ENCODE measurements at places on chromosomes 5 and 9. TPM values are rescaled to one million over a fixed set of nuclear protein-coding genes. Genes with fewer than 3 reads are reported as not detected.

Gene ALDH1A1
- 0.14 TPM for total RNA-seq

DNA sequence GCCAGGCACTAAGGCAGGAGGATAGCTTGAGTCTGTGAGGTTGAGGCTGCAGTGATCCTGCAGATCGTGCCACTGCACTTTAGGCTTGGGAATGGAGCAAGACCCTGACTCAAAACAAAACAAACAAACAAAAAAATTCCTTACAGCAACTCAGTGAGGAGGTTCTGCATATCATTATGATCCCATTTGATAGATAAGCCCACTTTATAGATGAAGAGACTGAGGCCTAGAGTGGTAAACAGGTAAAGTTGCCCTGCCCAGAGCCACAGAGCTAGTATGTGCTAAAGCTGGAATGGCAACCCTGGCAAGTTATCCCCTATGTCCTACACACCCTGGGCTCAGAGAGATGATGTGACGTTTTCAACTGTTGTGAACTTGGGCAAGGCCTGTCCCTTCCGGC, 7.2 kb downstream of the AIF1L start:
- H3K4me1 ChIP-seq: peaks cover 22% of the 10 kb centered on the region
- H3K27me3 ChIP-seq: no peaks in the 10 kb centered on the region
- DNase-seq: no peak
- no peak overlapping the region for H3K4me3 ChIP-seq
- H3K36me3 ChIP-seq: peaks cover 4% of the 10 kb centered on the region
- no peak overlapping the region for H3K27ac ChIP-seq

DNA sequence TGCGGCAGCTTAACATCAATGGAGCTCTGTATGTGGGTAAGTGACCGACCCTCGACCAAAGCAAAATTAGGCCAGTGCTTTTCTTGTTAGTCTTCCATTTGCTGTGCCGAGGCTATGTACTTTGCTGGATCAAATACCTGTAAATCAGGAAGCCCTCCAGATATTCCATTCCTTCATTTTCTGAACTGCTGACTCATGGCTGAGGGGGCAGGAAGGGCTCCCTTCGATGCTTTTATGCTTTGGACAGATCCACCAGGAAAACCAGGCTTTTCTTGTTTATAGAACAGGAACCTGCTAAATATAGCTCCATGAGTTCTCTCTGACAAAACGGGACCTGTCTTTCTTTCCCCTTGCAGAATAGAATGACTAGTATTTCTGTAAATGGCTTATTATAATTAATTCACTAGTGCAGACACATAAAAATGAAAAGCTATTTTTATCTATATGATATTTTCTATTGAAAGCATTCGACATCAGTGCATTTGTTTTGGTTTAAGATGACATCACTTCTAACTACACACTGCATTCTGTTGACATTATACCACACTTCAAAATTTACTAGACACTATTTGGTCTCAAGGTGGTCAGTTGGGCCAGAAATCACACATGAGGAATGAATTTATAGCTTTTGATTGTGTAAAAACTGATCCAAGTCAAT, 93.3 kb downstream of the LIFR start:
- no peak overlapping the region for H3K27ac ChIP-seq
- H3K4me1 ChIP-seq: peaks cover 13% of the 10 kb centered on the region
- peaks cover 3% of the 10 kb centered on the region for H3K36me3 ChIP-seq
- no peak overlapping the region for H3K4me3 ChIP-seq
- H3K27me3 ChIP-seq: no peaks in the 10 kb centered on the region

Gene NFIB
- 3.7 TPM for total RNA-seq

Gene RALGPS1
- 11.7 TPM for total RNA-seq

DNA sequence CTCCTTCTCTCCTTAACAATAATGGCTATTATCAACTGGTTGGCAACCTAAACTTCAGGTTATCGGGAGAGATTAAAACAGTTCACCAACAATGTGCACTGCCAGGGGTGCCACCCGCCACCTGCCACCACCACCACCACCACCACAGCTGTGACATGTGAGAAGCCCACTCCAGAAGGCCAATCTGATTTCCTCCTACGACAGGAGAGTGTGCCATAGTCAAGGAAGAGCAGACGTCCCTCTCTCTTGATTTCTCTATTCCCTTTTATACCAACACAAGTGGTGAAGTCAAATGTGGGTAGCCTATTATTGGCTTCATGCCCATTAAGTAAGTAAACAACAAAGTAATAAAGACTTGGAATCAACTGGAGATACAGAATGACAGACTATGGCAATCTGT, 22.4 kb downstream of the GNAQ start:
- no peak overlapping the region for H3K27ac ChIP-seq
- DNase-seq: no peak
- H3K36me3 ChIP-seq: peaks cover 5% of the 10 kb centered on the region

DNA sequence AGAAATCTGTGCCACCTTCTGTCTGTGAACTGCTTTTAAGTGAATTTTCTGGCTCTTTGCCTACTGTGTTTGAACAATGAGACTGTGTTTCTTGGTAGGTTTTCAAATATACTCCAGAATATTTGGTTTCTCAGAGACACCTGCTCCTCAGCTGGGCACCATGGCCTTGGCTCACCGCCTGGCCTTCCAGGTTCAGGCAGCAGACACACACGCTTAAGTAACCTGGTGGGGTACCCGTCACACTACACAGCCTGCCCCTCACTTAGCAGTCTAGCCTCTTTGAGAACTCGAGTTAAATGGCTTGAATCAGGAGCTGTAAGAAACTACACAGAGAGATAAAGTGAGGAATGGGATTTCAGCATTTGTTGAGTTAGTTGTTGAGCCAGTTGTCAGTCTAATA, 530.5 kb downstream of the MTRR start:
- no peak for DNase-seq
- H3K27ac ChIP-seq: no peak overlapping the region
- no peaks in the 10 kb centered on the region for H3K27me3 ChIP-seq
- no peak overlapping the region for H3K4me3 ChIP-seq
- no peaks in the 10 kb centered on the region for H3K36me3 ChIP-seq

GRCh38 chr5:110840347-110840960, 101.6 kb downstream of the SLC25A46 start:
- no peaks in the 10 kb centered on the region for H3K4me1 ChIP-seq
- no peak for DNase-seq
- H3K27me3 ChIP-seq: peaks cover 3% of the 10 kb centered on the region
- no peak overlapping the region for H3K4me3 ChIP-seq

Gene PCDHGA11
- 1.8 TPM for total RNA-seq

Gene AIF1L
- total RNA-seq: 118 TPM

- H3K4me3 ChIP-seq: no peak overlapping the region
- DNase-seq: peak; percentile 58
- no peaks in the 10 kb centered on the region for H3K4me1 ChIP-seq
Measured at GRCh38 chr5:178839319-178839704, 20.4 kb upstream of the ZNF354B start.

DNA sequence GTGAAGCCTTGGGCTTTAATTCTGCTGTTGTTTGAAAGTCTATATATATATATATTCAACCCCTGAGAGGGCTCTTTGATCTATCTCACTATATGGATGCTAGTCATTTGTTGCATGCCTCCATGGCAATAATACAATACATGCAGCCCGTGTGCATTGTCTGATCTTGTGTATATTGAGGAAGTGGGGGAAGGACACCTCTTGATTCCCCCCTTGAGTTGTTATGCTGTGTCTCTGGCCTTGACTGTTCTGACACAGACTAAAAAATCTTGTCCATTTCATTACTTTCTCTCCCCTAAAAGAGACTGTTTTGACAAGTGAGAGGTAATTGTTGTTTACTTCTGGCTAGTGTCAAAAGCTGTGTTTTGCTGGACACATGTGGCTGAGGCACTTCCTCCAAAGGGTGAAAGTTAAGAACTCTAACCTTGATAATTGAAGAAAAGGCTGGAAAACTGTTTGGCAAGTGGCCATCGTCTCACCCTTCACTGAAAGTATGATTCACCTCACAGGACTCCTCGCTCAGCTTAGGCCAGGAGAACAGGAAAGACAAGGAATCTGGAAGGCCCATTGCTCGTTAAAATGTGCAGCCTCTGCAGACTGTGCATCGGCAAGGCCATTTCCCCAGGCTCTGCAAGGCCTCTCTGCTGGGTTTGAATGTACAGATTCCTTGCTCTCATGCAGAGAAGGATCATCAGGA, 304.0 kb downstream of the PRELID2 start:
- DNase-seq: no peak
- H3K4me3 ChIP-seq: no peak overlapping the region
- H3K27me3 ChIP-seq: no peaks in the 10 kb centered on the region
- no peaks in the 10 kb centered on the region for H3K36me3 ChIP-seq
- no peak overlapping the region for H3K27ac ChIP-seq

GRCh38 chr5:83715236-83716065, 5.2 kb downstream of the HAPLN1 start:
- DNase-seq: no peak
- H3K27ac ChIP-seq: no peak overlapping the region
- H3K4me3 ChIP-seq: no peak overlapping the region

DNA sequence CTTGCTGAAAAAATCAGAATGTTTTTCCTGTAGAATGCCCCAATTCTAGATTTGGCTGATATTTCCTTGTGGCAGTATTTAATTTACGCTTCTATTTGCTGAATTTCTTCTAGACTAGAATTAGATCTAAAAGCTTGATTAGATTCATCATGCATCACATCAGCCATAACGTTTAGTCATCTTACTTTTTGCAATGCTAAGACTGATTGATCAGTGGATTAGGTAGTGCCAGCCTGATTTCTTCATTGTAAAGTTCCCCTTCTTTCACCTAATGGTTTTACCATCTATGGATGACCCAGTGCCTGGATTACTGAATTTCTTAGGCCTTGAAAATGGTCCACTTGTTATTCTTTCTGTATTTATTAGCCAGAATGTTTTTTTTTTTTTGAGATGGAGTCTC, 83.9 kb downstream of the PBX3 start:
- H3K27ac ChIP-seq: no peak overlapping the region
- H3K4me3 ChIP-seq: no peak overlapping the region
- H3K4me1 ChIP-seq: no peaks in the 10 kb centered on the region
- no peak for DNase-seq
- no peaks in the 10 kb centered on the region for H3K27me3 ChIP-seq

DNA sequence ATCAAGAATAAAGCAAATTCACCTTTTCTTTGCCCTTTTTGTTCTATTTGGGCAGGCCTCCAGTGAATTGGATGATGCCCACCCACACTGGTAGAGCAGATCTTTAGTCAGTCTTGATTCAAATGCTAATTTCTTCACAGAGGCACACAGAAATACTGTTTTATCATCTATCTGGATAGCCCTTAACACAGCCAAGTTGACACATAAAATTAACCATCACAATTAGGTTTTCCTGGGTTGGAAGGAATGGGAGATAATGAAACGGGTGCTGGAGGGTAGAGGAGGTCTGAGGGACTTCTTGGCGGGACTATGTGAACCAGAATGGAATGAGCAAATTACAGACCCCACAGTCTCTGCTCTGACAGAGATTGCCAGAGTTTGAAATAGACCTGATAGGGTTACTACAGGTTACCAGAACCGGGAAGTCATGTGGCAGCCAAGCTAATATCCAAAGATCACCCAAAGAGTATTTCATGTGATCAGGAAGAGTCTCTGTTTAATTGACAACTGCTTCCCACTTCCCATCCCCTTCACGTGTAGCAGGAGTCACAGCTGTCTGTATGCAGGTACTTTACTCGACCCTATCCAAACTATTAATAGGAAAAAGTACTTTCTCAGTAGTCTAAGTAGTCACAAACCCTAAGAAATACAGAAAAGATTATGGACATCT, 20.0 kb upstream of the TMEM161B start:
- H3K27me3 ChIP-seq: no peaks in the 10 kb centered on the region
- peaks cover 16% of the 10 kb centered on the region for H3K36me3 ChIP-seq
- no peak overlapping the region for H3K4me3 ChIP-seq
